Kasumi-1 (cell line): ENCODE measurements at places on chromosomes 3 and 15.

- no peak for DNase-seq
Observed at GRCh38 chr3:11499144-11499543, 144.6 kb downstream of the VGLL4 start.

DNA sequence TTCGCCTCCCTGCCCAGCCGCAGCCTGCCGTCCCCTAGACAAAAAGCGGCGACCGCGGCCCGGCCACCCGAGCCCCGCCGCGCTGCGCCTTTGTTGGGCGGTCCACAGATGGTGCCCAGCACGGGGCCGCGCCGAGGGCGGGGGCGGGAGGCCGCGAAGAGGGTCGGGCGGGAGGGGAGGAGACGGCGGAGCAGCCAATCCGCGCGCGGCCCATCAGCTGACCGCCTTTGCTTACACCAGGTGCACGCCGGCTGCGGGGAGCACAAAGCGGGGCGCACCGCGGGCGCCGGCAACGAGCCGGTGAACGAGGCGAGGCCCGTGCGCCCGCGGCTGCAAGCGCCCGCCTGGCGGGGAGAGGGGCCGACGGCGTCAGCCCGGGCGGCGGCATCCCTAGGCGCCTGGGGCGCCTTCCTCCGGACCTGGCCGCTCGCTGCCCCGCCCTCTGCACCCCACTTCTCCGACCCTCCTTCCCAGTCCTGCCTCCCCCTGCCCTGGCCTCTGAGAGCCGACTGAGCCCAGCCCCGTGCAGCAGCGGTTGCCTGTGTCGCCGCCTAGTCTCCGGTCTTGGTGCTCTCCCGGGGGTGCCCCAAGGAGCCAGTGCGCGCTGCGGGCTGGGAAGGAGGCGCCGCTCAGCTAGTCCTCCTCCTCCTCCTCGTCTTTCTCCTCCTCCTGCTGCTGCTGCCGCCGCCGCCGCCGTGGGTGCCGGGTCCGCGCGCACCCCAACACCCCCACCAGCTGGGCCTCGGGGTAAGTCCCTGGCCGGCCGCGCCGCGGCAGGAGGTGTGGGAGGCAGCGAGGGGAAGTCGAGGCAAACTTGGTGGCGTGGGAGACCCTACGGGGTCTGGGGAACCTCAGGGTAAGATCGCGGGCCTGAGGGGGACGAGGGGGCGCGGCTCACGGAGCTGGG, at the start of gene LRRN1:
TSS of gene LRRN1 (plus strand) at position 259 of the 907 bp plus-strand sequence. CDS start 45,211 bp downstream, outside the sequence.
- peak; percentile 30 for DNase-seq

DNA sequence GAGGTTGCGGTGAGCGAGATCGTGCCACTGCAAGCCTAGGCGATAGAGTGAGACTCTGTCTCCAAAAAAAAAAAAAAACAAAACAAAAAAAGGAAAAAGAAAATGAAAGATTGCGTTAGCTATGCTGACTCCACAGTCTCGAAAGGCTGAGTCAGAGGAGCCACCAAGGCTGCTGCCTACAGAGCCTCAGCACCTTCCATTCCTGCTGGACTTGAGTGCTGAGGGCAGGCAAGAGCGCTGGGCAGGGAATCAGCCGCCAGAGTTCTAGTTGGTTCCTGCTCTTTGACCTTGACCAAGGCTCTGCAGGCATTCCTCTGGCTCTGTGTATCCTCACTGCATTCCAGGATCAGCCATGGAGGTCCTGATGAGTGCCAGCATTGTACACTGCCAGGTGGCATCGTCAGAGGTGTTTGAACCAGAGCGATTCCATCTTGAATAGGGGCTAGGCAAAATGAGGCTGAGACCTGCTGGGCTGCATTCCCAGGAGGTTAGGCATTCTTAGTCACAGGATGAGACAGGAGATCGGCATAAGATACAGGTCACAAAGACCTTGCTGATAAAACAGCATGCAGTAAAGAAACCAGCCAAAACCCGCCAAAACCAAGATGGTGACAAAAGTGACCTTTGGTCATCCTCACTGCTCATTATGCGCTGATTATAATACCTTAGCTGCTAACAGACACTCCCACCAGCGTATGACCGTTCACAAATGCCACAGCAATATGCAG, 5.9 kb downstream of the MESP2 start:
- DNase-seq = no peak

GRCh38 chr15:100517846-100518245, 10.9 kb downstream of the CERS3 start:
- no peak for DNase-seq
